Right lung (tissue), 10 donors: ENCODE measurements at places on chromosomes 5 and 9. TPM values are rescaled to one million over a fixed set of nuclear protein-coding genes. Genes with fewer than 3 reads are reported as not detected.

PCDHGA3 gene
- polyA plus RNA-seq = 2.0 TPM

NUTM2F gene
- polyA plus RNA-seq = 0.09 TPM

GRCh38 chr5:15936505-15937245 lies 242.9 kb downstream of the MARCHF11 start:
- DNase-seq = no peak

DNA sequence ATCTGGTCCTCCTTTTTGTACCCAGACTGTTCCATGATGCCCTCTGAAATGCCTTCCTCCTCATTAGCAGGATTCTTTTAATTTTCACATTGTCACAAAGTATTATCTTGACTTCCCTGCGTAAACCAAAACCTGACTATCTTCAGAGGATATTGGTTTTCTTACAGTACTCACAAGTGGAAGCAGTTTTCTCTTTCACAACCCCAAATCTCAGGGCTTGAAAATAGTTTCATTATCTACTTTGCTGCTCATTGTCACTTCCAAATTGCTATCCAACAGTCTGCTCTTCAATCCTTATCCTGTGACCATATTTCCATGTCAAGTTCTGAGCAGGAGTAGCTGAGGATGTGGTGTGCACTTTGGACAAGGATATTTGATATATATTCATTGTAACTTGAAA lies 324.1 kb downstream of the FAM170A start:
- no peak for DNase-seq

- no peak for DNase-seq
Measured at GRCh38 chr5:4419281-4419680, 720.8 kb upstream of the ADAMTS16 start.
